ENCODE measurements at places on chromosomes 5 and 9.

- DNase-seq: no peak
Observed at GRCh38 chr5:176614805-176615478, 5.0 kb upstream of the GPRIN1 start.

- DNase-seq: no peak
Observed at GRCh38 chr9:78297672-78297961, 692 bp downstream of the PSAT1 start.

GRCh38 chr5:135009736-135010501 lies 24.1 kb downstream of the PITX1 start:
- no peak for DNase-seq

GRCh38 chr9:126448136-126448535 lies 121.5 kb downstream of the MVB12B start:
- DNase-seq: no peak

GRCh38 chr9:90449213-90449925 lies 193.3 kb downstream of the DIRAS2 start:
- no peak for DNase-seq

- no peak for DNase-seq
Observed at GRCh38 chr9:129946246-129946995, 96.6 kb downstream of the FNBP1 start.

DNA sequence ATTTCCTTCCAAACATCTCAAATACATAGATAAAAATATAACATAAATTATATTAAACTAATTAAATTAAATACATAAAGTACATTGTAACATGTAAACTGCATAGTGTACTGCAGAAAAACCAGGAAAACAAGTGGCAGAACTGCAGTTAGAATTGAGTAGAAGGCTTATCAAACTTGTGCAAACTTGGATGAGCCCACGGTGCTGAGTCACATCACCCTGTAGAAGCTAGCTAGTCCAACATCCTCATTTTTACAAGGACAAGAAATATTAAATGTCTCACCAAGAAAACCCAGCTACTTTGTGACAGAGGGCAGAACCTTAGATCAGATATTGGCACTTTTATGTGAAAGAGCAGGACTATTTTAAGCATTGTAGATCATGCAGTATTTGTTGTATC lies 807.9 kb upstream of the NUDT12 start:
- DNase-seq: no peak

DNA sequence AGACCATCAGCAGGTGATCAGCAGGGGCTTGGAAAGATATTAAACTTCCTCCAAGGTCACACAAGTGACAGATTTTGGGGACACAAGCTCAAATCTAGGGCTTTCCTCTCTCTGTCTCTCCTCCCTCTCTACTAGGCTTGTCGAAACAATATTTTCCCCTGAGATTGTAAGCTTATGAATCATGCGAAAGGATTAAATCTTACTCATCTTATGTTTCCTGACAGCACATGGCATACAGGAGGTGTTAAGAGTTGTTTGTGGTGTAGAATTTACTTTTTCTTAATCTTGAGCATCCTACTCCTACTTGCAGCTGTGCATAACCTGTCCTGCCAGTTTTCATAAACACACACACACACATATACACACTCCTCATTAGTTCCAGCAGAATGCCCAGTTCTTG lies 186.3 kb downstream of the MARCHF11 start:
- DNase-seq: no peak

DNA sequence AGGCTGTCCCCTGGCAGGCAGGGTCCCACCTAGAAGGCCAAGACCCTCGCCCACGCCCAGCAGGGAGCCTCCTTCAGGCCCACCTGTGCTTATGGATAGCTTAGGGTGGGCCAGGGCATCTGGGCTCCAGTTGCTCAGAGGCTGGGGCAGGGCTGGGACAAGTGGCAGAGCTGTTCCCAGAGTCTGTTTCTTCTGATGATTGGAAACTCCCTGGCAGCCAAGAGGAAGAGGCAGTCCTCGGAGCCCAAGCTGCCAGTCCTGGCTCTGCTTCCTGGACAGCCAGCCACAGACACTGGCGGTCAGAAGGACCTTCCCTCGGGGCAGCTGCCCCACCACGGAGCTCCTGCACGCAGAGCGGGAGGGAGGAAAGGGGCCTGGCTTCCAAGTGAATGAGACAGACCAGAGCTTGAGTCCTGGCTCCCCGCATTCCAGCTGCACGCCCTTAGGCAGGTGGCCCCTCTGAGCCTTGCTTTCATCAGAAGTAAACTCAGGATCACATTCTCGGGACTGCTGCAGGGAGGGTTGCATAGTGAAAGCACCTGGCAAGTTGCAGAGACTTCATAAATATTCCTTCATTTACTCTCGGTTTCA lies 37.9 kb upstream of the GABRP start:
- DNase-seq: no peak

GRCh38 chr9:92974761-92975755 lies 27.7 kb downstream of the FGD3 start:
- DNase-seq: no peak

DNA sequence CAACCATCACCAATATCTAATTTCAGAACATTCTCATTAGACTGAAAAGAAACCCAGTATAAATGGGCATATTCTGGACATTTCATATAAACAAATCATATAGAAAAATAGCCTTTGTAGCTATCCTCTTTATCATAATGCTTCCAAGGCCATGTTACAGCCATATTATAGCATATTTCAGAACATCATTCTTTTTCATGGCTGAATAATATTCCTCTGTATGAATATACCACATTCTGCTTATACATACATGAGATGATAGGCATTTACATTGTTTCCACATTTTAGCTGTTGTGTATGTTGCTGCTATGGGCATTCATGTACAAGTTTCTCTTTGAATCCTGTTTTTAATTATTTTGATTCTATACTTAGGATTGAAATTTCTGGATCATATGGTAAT lies 167.0 kb downstream of the FBXL17 start:
- no peak for DNase-seq

Data from stimulated activated CD4-positive, alpha-beta T cell treated with anti-CD3 and anti-CD28 coated beads, Interleukin-1b, Interleukin-23, amount 100 ng/mL, for 1 hour (primary cell).